Activated CD4-positive, alpha-beta T cell treated with anti-CD3 and anti-CD28 coated beads, Interleukin-2, amount 50 U/mL, for 4 hours (primary cell): ENCODE measurements at places on chromosomes 3 and 15.
A peak's percentile ranks its signal among the peaks of the same experiment; 100 is the strongest.

DNA sequence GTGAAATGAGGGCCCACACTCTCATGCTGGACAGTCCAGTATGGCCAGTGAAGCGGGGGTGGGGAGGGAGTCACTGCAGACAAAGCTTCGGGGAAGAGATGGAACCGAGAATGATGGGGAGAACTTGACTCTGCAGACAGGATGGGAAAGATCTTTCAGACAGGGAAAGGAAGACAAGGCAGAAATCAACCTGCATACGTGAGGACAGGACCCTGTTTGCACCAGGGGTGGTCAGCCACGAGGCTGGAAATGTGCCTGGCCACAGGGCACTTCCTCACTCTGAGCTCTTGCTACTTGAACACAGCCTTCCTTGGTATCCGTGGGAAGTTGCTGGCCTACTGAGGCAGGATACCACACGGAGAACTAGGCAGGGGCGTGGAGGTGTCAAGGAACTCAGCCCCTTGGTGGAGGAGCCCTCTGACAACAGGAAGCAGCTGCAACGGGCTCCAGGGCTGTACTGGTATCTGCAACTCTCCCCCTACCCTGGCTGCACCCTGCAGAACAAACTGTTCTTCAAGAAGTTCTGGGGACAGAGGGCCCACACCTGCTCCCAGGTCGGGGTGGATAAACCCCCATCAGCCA lies 9.3 kb upstream of the SRP14 start:
- no peak for DNase-seq

GRCh38 chr3:151386056-151386455 lies 1.5 kb upstream of the P2RY12 start:
- no peak for DNase-seq

- no peak for DNase-seq
Measured at GRCh38 chr15:92528736-92529135, 126.8 kb downstream of the FAM174B start.

DNA sequence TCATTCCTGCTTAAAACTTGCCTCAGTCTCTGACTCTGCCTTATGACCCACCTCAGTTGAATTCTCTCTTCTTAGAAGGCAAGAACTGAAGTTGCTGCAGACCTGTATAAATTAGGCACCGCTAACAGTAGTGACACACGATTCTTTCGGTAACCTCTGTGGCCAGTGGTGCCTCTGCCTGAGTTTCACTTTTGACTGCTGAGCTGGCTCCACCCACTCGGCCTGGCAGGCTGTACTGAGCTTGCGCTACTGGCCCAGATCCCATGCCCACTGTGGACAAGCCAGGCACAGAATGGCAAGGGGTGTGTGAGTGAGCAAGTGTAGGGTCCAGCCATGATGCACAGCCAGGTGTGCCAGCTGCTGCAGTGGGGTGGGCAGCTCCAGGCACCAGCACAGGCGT lies 19.1 kb upstream of the EIF1B start:
- DNase-seq, result peak; percentile 8

GRCh38 chr15:79452244-79453051 lies 20.3 kb downstream of the MINAR1 start:
- no peak for DNase-seq

DNA sequence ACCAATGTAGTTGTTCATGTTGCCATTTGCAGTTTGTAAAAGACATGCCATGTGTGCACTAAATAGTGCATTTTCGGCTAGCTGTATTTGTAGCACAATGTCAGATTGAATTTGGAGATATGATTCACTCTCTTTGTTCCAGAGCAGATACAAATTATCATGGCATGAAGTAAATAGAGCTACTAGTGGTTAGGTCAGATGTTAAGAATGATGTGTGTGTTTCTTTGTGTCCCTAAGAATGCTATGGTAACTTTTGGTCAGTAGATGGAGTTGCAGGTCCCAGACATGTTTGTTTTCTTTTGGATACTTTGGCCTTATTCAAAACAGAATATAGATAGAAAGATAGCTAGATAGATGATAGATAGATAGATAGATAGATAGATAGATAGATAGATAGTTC lies 595.8 kb downstream of the NLGN1 start:
- no peak for DNase-seq

DNA sequence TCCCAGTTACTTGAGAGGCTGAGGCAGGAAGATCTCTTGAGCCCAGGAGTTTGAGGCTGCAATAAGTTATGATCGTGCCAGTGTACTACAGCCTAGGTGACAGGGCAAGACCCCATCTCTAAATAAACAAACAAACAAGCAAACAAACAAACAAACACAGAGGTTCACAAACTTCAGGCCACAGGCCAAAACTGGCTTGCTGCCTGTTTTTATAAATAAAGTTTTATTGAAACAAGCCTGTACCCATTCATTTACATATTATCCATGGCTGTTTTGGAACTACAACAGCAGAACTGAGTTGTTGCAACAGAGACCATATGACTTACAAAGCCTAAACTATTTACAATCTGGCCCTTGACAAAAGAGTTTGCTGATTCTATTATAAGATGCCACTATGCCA lies 6.5 kb downstream of the DYNC1LI1 start:
- no peak for DNase-seq

- DNase-seq, result no peak
Measured at GRCh38 chr3:20425138-20425537, 239.1 kb upstream of the SGO1 start.

- no peak for DNase-seq
Measured at GRCh38 chr3:130342821-130343661, 2.4 kb upstream of the COL6A5 start.

GRCh38 chr15:35514759-35515158 lies 31.2 kb downstream of the DPH6 start:
- no peak for DNase-seq

DNA sequence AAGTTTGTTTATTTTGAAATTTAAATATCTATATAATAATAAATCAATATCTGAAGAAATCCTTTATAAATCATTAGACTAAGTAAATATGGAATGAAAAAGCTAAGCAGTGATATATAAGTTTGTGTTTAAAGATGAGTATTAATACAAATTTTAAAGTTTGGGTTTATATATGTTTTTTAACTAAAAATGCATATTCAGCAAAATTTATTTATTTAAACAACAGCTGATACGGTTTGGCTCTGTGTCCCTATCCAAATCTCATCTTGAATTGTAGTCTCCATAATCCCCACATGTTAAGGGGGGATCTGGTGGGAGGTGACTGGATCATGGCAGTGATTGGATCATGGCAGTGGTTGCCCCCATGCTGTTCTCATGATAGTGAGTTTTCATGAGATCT lies 580.7 kb upstream of the EPHA6 start:
- no peak for DNase-seq

DNA sequence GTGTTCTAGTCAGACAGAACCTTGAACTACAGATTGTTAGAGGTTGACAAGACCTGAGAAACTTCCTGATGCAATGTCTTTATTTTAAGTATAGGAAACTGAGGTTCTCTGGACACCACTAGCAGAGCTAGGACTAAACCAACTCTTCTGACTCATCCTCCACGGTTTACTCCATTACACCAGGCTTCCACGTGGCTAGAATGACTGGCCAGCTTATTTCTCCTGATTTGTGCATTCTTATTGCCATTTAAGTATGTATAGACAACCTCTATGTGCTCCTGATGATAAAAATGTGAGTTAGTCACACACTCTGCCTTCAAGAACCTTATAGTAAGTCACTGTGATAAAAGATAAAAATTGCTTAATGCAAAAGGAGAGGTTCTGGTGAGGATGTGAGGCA lies 182.7 kb downstream of the MEX3B start:
- DNase-seq, result no peak

- no peak for DNase-seq
Measured at GRCh38 chr3:15728766-15729165, 69.0 kb downstream of the ANKRD28 start.
